Stimulated activated CD4-positive, alpha-beta T cell treated with anti-CD3 and anti-CD28 coated beads, TNF-alpha, amount 100 ng/mL, for 1 hour (primary cell): ENCODE measurements at places on chromosomes 16 and 17.

- DNase-seq: no peak
Measured at GRCh38 chr16:75854152-75854551, 127.9 kb upstream of the CPHXL start.

DNA sequence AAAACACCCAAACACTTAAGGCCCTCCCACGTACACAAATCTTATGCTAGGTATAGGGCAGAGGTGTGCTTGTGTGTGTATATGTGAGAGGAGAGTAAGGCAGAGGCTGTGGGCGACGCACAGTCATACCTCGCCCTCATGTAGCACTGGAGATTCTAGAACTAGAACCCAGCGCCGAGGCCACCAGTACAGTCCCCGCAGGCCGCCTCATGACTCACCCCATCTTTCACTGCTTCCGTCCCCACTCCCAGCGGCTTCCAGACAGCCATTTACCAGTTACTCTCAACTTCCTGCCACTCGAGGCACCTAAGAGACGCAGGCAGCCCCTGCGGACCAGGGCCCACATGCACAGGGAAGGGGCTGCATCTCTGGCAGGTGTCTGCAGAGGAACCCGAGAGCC, 23.2 kb upstream of the CYTH1 start:
- peak; percentile 37 for DNase-seq

GRCh38 chr17:18326572-18326971, 11.5 kb downstream of the SMCR8 start:
- DNase-seq: no peak

GRCh38 chr17:80105762-80106161, 4.4 kb downstream of the GAA start:
- no peak for DNase-seq

DNA sequence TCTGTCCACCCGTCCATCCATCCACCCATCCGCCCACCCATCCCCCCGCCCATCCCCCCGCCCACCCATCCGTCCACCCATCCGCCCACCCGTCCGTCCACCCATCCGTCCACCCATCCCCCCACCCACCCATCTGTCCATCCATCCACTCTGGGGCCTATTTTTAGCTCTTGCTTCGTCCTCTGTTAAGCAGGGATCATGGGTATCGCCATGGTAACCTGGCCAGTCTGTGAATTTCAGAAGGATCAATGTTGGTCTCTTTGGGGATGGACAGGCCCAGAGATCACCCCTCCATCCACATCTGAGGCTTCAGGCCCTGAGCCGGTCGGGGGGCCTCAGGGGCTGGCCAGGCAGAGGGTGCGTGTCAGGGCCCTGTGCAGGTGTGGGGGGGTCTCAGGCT, 15.2 kb upstream of the DPEP1 start:
- no peak for DNase-seq

DNA sequence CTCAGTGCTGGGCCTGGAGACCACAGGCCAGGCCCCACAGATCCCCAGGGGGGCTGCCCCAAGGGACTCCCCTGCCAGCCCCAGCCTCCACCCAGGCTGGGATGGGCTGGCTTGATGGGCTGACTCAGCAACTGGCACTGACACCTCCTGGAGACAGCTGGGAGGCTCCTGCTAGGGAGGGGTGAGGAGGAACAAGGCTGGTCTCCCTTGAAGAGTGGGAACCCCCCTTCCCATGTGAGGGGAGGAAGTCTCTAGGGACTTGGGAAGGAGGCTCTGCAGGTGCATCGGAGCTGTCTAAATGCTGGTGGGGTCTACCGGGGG, 10.4 kb downstream of the NHERF1 start:
- DNase-seq: no peak

- DNase-seq: no peak
Measured at GRCh38 chr17:57379895-57380434, 123.6 kb downstream of the MSI2 start.

DNA sequence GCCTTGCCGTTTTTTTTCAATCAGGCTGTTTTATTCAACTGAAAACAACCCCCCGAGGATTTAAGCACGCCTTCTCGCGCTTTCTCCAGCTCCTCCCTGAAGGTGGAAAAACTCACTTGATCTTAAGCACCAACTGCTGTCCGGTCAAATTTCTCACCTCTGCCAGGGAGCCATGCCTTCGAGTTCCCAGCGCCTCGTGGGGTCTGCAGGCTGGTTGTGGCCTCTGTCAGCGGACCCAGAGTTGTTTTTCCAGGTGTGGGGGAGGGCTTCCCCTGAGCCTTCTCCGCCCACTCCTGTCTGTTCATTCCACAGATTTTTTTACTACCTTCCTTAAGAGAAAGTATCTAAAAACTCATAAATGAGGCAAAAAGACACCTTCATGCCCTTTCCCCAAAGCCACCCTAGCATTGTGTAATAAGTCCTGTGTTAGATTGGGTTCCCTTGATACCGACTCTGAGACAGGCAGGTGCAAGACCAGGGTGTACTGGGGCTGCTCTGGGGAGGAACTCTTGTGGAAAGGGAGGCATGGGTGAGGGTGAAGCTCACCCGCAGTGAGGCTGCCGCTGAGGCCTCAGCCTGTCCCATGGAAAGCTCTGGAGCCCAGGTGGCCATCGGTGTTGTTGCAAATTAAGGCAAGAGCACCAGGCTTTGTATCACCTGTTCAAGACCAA, 101.6 kb downstream of the AXIN2 start:
- no peak for DNase-seq

- DNase-seq: no peak
Measured at GRCh38 chr17:73140566-73140965, 24.2 kb upstream of the SSTR2 start.

DNA sequence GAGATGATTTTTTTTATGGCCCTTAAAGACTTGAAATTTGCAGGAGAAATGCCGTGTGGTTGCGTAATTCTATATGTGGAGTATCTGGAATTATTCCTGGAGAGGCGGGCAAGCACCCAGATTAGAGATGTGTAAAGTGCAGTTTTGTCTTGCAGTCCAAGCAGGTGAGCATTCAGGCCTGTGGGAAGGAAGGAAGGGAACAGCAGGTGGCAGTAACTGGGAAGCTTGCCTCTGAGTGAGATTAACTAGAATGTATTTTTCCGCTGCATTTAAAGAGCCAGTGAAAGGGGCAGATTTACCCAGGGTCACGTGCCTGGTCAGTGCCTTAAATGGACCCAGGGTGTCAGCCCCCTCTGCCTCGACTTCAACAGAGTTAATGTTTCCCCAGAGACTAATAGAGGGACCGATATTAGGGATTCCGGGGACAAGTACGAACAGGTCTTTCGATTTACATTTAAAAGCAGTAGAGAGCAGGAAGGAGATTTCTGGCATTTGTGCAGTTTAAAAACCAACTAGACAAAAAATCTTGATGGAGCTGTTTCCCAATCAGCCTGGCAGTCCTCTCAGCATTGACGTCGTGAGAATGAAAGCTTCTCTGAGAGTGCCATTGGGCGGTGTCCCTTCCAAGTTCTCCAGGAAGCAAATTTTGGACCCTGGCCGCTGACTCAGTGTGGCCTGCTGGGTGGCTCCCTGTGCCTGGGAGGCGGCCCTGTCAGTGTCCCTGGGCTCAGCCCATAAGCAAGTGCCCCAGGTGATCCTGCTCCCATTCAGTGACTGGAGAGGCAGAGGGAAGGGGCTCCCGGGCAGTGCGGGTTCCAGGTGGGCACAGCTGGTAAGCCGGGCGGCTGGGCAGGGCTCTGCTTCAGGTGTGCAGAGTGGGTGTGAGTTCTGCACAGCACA, 38.2 kb downstream of the KSR1 start:
- DNase-seq: no peak

- no peak for DNase-seq
Measured at GRCh38 chr16:81921843-81922584, 89.3 kb downstream of the SDR42E1 start.

- DNase-seq: no peak
Measured at GRCh38 chr17:6930749-6931148, 65.1 kb upstream of the ALOX12 start.

DNA sequence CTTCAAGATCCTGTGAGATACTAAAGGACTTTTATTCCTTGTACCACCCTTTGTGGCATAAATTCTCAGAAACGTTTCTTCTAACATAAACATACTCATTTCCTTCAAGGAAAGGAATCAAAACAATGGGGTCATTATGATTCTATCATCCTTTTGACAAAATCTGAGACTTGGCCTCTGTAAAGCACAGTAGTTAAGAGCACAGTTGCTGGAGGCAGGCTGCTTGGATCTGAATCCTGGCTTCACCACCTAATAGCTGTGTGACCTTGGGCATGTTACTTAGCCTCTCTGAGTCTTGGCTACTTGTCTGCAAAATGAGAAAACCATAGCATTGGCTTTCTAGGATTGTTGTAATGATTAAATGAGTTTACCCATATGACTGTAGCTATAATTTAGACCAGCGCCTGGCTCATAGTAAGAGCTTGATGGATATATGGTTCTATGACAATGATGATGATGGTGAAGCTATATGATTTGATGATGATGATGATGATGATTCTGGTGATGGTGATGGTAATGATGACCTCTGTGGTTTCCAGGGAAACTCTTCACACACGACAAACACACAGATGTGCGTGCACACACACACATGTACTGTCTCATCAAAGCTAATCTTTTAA, 6.1 kb upstream of the KRT31 start:
- no peak for DNase-seq

DNA sequence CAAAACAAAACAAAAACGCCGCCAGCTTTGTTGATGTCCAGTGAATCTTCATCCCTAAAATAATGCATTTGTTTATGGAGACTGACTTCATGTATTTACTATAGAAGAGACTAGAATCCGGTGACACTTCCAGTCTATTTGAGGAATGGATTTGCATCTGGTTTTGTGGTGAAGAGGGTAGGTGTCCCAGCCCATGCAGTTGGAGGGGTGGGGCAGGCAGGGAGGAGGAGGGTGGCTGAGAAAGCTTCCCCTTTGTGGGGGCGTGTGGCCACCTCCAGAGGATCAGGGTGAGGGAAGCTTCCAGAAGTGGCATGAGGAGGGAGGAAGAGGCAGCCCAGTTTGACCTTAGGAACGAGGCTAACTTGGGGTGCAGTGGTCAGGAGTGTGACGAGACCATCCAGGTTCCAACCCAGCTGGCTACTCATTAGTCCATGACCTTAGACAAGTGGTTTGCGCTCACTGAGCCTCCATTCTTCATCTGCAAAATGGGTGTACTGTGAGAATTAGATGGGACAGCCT, 69.5 kb downstream of the CMIP start:
- DNase-seq: no peak

GRCh38 chr17:43143201-43143600, 18.0 kb upstream of the BRCA1 start:
- DNase-seq: no peak

DNA sequence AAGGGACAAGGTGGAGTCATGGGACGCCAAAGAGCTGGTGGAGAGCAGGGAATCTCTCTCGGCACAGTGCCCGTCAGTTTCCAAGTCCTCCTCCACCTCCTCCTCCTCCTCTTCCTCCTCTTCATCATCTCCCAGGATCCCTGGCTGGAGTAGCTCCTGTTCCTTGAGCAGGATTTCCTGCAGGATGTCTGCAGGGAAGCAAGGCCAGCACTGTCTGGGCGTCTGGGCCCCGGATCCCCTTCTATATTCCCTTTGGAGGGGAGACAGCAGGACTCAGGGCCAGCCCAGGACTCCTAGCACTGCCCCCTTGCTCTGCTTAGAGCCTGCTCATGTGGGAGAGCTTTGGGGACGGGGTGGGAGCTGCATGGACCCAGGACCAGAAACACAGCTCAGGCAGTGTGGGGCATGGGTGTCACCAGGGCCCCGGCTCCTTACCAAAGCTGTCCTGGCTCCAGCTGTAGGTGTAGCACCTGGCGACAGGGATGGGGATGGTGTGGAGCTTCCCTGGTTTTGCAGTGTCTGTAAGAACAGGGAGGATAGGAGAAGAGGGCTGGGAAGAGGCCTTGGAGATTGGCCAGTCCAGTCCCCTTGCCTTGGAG, 21.3 kb upstream of the PIK3R6 start:
- no peak for DNase-seq

DNA sequence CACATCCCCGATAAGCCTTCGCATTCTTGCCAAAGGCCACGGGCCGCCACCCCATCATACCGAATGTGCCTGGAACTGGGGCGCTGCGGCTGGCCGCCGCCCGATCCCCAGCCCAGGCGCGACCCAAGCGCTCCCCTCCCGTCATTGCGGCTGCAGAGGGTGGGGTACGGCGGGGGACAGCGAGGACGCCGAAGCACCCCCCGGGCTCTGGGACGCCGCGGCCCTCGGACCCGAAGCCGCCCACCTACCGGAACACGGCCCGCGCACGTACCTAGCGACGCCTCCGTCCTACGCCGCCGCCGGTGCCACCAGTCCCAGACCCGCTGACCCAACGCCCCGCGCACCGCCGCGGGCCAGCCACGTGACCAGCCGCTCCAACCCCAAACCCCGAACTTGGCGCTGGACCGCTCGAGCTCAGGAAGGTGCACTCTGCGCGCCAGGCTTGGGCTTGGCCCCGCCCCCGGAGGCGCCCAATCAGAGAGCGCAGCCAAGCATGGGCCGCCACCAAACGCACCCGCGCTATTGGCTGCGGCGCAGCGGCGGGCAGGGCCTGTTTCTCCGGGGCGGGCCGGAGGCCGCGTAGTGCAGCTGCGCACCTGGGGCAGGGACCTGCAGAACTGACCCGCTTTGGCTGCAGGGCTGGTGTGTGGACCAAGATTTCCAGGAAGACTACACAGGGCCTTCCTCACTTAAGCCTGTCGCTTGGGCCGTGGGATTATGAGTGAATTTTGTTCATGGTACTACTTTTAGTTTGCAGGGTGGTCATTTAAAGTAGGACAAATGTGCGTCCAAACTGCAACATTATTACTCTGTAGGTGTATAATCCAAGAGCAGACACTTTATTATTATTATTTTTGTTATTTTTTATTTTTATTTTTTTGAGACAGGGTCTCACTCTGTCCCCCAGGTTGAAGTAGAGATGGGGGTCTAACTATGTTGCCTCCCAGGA, at the start of gene SHMT1:
Gene SHMT1 (minus strand): TSS at position 450 of the 949 bp plus-strand sequence. CDS start 7,569 bp downstream, outside the sequence.
- peak; percentile 81 for DNase-seq

DNA sequence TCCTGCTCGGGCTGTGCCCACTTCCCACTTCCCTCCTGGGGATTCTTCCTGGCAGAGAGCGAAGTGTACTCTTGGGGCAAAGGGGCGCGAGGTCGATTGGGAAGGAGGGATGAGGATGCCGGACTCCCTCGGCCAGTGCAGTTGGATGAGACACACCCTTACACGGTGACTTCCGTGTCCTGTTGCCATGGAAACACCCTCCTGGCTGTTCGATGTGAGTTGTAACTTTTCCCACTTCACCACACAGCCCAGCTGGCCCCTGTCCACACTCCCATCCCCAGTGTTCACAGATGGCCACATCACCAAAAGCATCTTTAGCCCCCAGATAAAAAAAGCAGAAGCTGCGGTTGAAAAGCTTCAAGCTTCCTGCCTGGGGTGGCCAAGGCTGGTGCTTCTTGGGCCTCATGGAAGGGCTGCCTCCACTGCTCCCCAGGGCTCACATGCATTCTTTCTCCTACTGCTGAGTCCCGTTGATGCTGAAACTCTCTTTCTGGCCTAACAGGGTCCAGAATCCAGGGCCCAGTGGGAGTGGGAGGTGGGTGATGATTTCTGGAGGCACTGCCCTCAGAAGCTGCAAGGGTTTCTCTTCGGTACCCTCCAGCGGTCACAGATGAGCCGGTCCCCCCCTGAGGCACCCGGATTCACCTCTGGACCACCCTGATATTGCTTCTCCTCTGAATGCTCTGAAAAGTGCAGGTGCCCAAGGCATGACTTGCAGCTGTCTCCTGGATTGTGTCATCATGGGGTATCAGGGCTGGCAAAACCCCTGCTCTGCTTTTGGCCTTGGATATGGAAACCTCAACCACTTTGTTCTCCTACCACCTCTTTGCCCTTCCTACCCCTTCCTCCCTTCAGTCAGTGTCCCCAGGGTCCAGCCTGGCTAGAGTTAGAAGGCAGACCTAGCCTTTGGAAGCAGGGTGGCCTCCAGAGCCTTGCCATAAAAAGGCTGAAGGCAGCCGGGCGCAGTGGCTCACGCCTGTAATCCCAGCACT, 2.2 kb upstream of the TRAF4 start:
- no peak for DNase-seq

GRCh38 chr17:72614476-72614870, 478.0 kb downstream of the SLC39A11 start:
- no peak for DNase-seq
